ENCODE measurements at places on chromosomes 7 and 10. TPM values are rescaled to one million over a fixed set of nuclear protein-coding genes. Genes with fewer than 3 reads are reported as not detected.

DNA sequence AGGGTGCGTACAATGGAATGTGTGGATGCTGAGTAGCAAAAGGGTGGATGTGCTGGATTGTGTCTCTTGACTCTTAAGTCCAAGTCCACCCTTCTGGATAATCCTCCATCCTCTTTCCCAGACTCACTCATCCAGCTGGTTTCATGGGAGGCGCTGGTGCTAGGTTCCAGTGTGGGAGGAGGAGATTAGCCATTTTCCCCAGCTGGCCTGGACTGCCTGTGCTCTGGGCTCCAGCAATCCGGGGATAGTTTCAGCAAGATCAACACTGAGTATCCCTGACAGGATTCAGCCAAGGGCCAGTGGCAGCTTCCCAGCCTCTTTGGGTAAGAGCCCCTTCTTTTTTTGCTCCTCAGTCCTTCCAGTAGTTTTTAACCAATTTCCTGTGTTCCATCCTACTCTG lies 21.6 kb upstream of the TRIL start:
- H3K27me3 ChIP-seq, result no peaks in the 10 kb centered on the region
- no peak for DNase-seq
- no peaks in the 10 kb centered on the region for H3K4me1 ChIP-seq
- no peak overlapping the region for H3K27ac ChIP-seq
- H3K36me3 ChIP-seq, result no peaks in the 10 kb centered on the region

GRCh38 chr10:90245623-90246022 lies 544.2 kb downstream of the KIF20B start:
- no peaks in the 10 kb centered on the region for H3K4me1 ChIP-seq
- no peaks in the 10 kb centered on the region for H3K36me3 ChIP-seq
- H3K27ac ChIP-seq, result no peak overlapping the region
- H3K27me3 ChIP-seq, result no peaks in the 10 kb centered on the region
- no peak overlapping the region for H3K4me3 ChIP-seq

- no peak overlapping the region for H3K4me3 ChIP-seq
- no peak for DNase-seq
- H3K27ac ChIP-seq, result no peak overlapping the region
- H3K36me3 ChIP-seq, result no peaks in the 10 kb centered on the region
- H3K4me1 ChIP-seq, result no peaks in the 10 kb centered on the region
- no peaks in the 10 kb centered on the region for H3K27me3 ChIP-seq
These were observed 137.2 kb downstream of the GRID1 start for GRCh38 chr10:86229376-86229775.

DNA sequence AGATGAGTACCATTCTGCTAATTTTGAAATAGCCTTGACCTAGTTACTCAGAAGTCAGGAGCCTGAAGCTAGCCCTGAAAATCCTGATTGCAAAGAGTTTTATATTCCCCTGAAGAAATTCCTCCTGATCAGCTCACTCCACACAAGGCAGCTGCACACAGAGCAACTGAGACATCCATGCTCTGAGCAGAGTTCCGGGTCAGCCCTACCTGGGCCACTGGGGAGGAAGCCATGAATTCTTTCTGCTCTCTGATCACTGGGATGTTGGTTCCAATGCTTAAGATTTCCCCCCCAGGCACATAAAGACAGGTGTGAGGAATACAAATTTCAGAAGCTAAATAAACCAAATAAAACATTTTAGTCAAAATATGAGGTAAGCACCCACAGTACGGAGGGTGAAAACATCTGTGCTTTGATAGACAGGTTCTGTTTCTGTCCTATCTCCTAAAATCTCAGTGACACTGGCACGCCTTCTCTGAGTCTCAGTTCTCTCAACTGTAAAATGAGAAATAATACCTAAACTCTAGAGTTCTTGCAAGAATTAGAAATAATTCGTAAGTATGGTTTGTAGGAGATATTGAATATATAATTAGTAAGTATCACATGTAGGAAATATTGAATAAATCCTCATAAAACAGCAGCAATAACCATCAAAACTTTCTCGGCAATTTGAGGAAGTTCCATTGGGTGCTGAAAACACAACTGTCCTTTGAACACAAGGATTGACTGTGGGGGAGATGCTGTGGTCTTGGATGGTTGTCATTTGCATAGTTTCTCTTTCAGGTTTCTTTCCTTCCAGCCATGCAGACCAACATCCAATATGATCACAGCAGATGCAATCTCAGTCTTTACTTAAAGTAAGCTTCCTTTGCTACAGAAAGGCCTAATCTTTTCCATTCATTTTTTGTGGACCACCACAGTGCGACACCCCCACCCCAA lies 133.0 kb upstream of the TNS3 start:
- H3K27me3 ChIP-seq, result no peaks in the 10 kb centered on the region
- no peak overlapping the region for H3K4me3 ChIP-seq
- H3K4me1 ChIP-seq, result no peaks in the 10 kb centered on the region
- H3K36me3 ChIP-seq, result no peaks in the 10 kb centered on the region

DNA sequence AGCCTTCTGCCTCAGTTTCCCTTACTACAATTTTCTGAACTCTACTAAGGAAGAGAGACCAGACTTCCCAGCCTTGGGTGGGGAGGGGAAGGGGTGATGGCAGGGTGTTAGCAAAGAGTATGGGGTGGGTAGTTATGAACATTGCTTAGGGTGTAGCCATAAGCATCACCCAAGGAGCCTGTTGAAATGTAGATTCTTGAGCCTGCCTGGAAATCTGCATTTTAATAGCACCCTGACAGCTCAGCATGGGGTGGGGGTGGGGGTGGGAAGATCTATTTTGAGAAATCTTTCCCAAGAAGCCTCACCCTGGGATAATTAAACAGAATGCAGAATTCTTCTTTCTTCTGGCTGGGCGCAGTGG lies 164.8 kb downstream of the NRF1 start:
- H3K27me3 ChIP-seq, result peaks cover 14% of the 10 kb centered on the region
- H3K4me1 ChIP-seq, result peaks cover 22% of the 10 kb centered on the region
- H3K4me3 ChIP-seq, result no peak overlapping the region
- no peak for DNase-seq

GRCh38 chr10:122421054-122421625 lies 33.3 kb upstream of the ARMS2 start:
- H3K27ac ChIP-seq, result no peak overlapping the region
- DNase-seq, result no peak
- peaks cover 73% of the 10 kb centered on the region for H3K4me1 ChIP-seq
- H3K36me3 ChIP-seq, result peaks cover 4% of the 10 kb centered on the region
- no peaks in the 10 kb centered on the region for H3K27me3 ChIP-seq

- no peaks in the 10 kb centered on the region for H3K4me1 ChIP-seq
- H3K36me3 ChIP-seq, result no peaks in the 10 kb centered on the region
- no peak overlapping the region for H3K27ac ChIP-seq
- no peak for DNase-seq
These were observed 126.5 kb upstream of the JCAD start for GRCh38 chr10:30185916-30186315.

- no peak for DNase-seq
- H3K4me3 ChIP-seq, result no peak overlapping the region
- no peaks in the 10 kb centered on the region for H3K4me1 ChIP-seq
- H3K27me3 ChIP-seq, result no peaks in the 10 kb centered on the region
- H3K27ac ChIP-seq, result no peak overlapping the region
- no peaks in the 10 kb centered on the region for H3K36me3 ChIP-seq
These were observed 66.2 kb upstream of the NANOS1 start for GRCh38 chr10:118963341-118963740.

PLCE1 gene
- total RNA-seq, result not detected

GRCh38 chr10:13712837-13713581 lies 126.2 kb downstream of the PRPF18 start:
- H3K27me3 ChIP-seq, result no peaks in the 10 kb centered on the region
- DNase-seq, result no peak
- H3K4me3 ChIP-seq, result no peak overlapping the region
- H3K27ac ChIP-seq, result no peak overlapping the region
- peaks cover 4% of the 10 kb centered on the region for H3K4me1 ChIP-seq

GRCh38 chr10:104324931-104325330 lies 13.3 kb downstream of the ITPRIP start:
- H3K27me3 ChIP-seq, result no peaks in the 10 kb centered on the region
- H3K27ac ChIP-seq, result no peak overlapping the region
- H3K4me1 ChIP-seq, result peaks cover 100% of the 10 kb centered on the region
- H3K4me3 ChIP-seq, result no peak overlapping the region
- no peak for DNase-seq
- H3K36me3 ChIP-seq, result no peaks in the 10 kb centered on the region

- H3K27ac ChIP-seq, result no peak overlapping the region
- H3K36me3 ChIP-seq, result no peaks in the 10 kb centered on the region
- DNase-seq, result no peak
- H3K27me3 ChIP-seq, result no peaks in the 10 kb centered on the region
- no peak overlapping the region for H3K4me3 ChIP-seq
These were observed 63.2 kb downstream of the SMURF1 start for GRCh38 chr7:99080679-99081078.

DNA sequence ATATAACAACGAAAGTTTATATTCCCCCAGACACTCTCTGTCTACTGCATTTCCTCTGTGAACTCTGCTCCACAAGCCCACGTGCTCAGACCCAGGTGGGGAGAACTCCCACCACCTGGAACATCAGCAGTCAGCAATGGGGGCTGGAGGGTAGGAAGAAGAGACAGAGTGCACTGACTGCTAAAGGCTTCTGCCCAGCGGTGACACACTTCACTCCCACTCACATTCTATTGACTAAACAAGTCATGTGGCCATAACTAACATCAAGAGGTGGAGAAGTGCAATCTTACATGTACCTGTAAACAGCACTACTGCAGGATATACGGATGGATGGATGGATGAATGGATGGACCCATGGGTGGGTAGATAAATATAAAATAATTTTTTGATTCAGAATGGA lies 122.2 kb downstream of the MPP7 start:
- no peaks in the 10 kb centered on the region for H3K27me3 ChIP-seq
- H3K36me3 ChIP-seq, result no peaks in the 10 kb centered on the region
- H3K4me1 ChIP-seq, result peaks cover 24% of the 10 kb centered on the region

DNA sequence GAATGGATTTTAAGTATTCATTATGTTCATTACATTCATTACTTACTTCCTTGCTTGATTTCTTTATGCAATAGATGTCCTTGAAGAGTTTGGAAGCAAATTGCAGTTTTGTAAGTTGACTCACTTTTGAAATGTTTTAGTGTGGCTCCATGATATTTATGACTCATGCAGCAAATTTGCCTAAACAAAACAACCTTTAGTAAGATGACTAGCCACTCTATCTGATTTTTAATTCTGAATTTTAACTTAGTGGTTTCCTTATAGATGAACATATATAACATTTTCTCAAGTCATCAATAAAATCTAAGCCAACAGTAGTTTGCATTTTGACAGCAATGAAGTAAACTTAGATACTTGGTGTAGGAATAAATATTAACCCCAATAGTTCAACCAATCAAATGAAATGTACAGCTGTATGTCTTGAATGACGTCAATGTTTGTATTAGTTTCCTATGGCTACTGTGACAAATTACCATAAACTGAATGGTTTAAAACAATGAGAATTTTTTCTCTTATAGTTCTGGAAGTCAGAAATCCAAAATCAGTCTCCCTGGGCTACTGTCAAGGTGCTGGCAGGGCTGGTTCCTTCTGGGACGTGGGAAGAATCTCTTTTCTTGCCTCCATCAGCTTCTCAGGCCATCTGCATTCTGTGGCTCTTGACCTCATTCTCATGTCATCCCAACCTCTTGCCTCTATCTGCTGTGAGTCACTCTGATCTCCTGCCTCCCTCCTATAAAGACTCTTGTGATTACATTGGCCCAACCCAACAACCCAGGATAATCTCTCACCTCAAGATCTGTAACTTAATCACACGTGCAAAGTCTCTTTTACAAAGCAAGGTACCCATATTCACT lies 73.4 kb downstream of the AHR start:
- H3K4me3 ChIP-seq, result no peak overlapping the region
- no peaks in the 10 kb centered on the region for H3K27me3 ChIP-seq
- DNase-seq, result no peak
- H3K36me3 ChIP-seq, result no peaks in the 10 kb centered on the region
- no peaks in the 10 kb centered on the region for H3K4me1 ChIP-seq

ZNF853 gene
- total RNA-seq, result 2.2 TPM

DNA sequence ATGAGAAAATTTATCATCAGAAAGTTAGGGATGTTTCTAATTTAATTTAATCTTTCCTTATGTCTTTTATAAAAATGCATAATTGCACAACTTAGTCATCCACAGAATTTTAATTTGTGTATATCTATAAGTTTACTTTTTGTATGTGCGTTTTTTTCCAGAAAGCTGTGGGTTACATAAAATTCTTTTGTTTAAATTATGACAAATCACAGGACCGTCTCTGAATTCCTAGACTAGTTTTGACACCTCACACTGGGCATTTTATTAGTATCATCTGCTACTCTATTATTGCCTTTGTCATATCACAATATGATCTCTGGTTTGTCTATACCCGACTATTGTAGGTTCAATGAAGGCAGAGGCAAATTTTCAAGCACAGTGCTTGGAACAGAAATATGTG lies 482.4 kb upstream of the SEMA3D start:
- no peaks in the 10 kb centered on the region for H3K4me1 ChIP-seq
- no peak overlapping the region for H3K27ac ChIP-seq
- no peak overlapping the region for H3K4me3 ChIP-seq

GPR85 gene
- total RNA-seq, result not detected

- no peak overlapping the region for H3K4me3 ChIP-seq
- DNase-seq, result no peak
- no peaks in the 10 kb centered on the region for H3K36me3 ChIP-seq
- H3K27ac ChIP-seq, result no peak overlapping the region
- peaks cover 4% of the 10 kb centered on the region for H3K27me3 ChIP-seq
These were observed 1.2 kb downstream of the PROSER2 start for GRCh38 chr10:11824376-11824775.

EN2 gene
- total RNA-seq, result not detected

GRCh38 chr10:121678631-121679174 lies 80.5 kb upstream of the FGFR2 start:
- no peaks in the 10 kb centered on the region for H3K4me1 ChIP-seq
- no peaks in the 10 kb centered on the region for H3K27me3 ChIP-seq
- H3K27ac ChIP-seq, result no peak overlapping the region
- no peak for DNase-seq
- H3K4me3 ChIP-seq, result no peak overlapping the region
- no peaks in the 10 kb centered on the region for H3K36me3 ChIP-seq

DNA sequence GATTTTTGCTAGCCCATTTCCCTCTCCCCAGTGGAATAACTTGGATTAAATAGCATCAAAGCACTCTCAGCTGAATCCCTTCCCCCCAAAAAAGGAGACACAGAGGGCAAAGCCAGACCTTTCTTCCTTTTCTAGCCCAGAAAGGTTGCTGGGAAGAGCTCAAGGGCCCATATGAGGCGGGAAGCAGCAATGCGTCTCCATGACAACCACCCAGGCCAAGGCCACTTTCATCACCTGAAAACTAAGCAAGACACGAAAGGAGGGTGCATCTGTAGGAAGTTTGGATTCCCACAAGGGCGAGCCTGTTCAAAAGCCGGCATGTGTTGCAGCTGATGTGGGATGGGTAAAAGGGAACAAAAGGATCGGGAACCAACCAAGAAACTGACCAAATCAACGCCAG lies 229.1 kb downstream of the PLXNA4 start:
- H3K36me3 ChIP-seq, result no peaks in the 10 kb centered on the region
- H3K27me3 ChIP-seq, result no peaks in the 10 kb centered on the region
- H3K27ac ChIP-seq, result no peak overlapping the region

- no peak overlapping the region for H3K4me3 ChIP-seq
- no peaks in the 10 kb centered on the region for H3K4me1 ChIP-seq
- H3K27me3 ChIP-seq, result no peaks in the 10 kb centered on the region
- DNase-seq, result no peak
- no peak overlapping the region for H3K27ac ChIP-seq
These were observed 1.8 kb downstream of the CYP3A43 start for GRCh38 chr7:99829524-99830160.

GRCh38 chr7:127245002-127245401 lies 7.7 kb downstream of the GRM8 start:
- H3K27me3 ChIP-seq, result no peaks in the 10 kb centered on the region
- H3K4me3 ChIP-seq, result no peak overlapping the region
- H3K27ac ChIP-seq, result no peak overlapping the region
